ENCODE measurements at places on chromosomes 5 and 9.
A peak's percentile ranks its signal among the peaks of the same experiment; 100 is the strongest.

- DNase-seq = no peak
Measured at GRCh38 chr5:16573401-16573800, 43.4 kb downstream of the RETREG1 start.

DNA sequence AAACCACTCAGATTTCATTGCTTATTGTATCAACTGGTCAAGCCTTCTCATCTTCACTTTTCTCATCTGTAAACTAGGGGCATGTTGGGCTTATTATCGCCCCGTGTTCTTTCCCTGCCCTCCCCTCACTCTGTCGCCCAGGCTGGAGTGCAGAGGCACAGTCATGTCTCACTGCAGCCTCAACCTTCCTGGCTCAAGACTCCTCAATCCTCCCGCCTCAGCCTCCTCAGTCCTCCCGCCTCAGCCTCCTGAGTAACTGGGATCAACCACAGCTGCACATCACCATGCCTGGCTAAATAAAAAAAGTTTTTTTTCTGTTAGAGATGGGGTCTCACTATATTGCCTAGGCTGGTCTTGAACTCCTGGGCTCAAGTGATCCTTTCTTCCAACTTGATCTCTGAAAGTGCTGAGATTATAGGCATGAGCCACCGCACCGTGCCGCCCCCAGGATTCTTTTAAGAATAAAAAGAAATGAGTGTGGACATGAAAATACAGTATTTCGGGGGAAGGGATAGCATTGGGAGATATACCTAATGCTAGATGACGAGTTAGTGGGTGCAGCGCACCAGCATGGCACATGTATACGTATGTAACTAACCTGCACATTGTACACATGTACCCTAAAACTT is 2.0 kb downstream of the MAML1 start:
- DNase-seq = no peak

GRCh38 chr5:97422678-97423077 is 239.6 kb upstream of the RIOK2 start:
- no peak for DNase-seq

- no peak for DNase-seq
Measured at GRCh38 chr9:88435336-88435735, 47.1 kb downstream of the SPIN1 start.

DNA sequence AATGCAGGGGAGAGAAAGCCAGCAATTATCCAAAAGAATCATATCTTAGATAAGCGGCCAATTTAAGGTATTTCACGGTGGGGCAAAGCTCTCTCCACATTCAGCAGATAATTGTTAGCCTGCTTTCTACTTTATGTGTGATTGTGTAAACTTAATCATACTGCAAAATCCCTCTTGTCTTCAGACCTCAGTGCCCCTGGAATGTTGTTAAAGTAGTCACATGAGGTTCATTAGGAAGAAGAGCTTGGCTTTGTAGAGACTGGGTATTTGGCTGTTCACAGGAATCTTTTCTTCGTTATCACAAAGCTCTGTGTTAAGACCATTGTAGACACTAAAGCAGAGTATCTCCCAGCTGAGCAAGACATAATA is 127.0 kb downstream of the RFK start:
- DNase-seq = no peak

DNA sequence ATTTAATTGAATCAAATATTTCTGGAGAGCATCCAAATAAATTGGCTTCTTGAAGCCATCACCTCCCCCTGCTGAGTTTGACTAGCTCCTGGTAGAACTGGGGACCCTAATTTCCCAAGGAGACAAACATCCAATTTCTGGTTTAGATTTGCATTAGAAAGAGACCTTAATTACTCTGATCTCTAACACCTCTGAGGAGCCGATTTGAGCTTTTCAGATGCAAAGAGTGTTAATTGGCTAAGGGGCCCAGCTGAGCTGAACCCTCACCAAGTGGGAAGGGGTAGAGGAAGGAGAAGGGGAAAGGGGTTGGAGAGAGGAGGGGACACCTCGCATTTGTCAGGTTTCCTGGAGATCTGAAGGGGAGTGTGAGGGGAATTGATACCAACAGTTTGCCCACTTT is 145.4 kb upstream of the SHB start:
- DNase-seq = no peak

- DNase-seq = no peak
Measured at GRCh38 chr5:27734838-27735237, 696.5 kb upstream of the CDH9 start.

DNA sequence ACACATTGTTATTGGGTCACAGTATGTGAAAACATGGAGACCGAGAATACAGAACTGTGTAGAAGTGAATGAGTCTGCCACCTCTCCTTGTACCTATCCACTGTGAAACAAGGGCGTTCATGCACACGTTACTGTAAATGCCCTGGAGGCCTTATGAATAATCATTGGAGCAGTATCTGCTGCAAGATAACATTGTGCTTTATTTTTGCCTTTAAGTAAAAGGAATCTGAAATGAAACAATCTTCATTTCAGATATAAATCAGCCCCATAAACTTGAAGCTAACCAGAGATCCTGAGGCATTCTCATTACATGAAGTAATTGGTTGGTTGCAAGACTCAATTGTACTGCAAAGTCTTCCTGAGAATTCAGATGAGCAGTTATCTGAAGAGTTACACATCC is 419.6 kb downstream of the KDM4C start:
- no peak for DNase-seq

- no peak for DNase-seq
Measured at GRCh38 chr5:66597183-66597757, 1.1 kb downstream of the MAST4 start.

- DNase-seq = no peak
Measured at GRCh38 chr9:105299190-105299854, 54.9 kb downstream of the SLC44A1 start.

GRCh38 chr5:151022511-151023018 is 2.2 kb downstream of the GPX3 start:
- DNase-seq = no peak

- no peak for DNase-seq
Measured at GRCh38 chr9:33012328-33013069, 11.1 kb upstream of the APTX start.

DNA sequence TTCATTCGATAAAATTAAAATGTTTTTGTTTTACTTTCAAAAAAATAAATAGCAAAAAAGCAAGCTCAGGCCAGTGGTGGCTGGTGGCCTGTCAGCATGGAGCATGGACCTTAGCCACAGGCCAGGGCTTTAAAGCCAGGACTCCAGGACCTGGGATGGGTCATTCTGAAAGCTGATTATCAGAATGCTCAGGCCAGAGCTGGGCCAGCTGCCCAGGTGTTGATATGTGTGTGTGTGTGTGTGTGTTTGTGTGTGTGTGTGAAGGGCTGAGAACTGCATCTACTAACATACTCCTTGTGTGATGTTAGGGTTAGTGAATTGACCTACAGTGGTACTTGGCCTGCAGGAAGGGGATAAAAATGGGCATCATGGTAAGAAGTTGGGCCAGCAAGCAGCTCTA is 21.5 kb downstream of the PALM2AKAP2 start:
- no peak for DNase-seq

DNA sequence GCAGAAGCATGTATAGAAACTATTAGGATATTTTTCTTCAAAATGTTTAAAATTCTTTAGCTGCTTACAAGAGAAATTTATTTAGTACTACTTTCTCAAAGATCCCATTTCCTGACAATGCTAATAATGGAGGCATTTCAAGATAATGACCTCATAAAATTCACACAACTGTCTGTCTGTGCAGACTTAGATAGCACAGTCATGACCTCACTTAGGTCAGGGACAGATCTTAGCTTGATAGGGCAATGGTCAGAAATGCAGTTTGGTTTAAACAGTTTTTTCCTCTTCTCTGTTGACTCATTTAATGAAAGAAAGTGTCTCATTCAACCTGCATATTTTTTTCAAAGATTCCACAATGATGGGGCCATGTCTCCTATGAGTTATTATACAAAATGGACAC is 128.4 kb downstream of the GRIA1 start:
- no peak for DNase-seq

- DNase-seq = no peak
Measured at GRCh38 chr5:77869116-77869798, 93.1 kb upstream of the TBCA start.

GRCh38 chr9:122133263-122133983 is 26.2 kb downstream of the NDUFA8 start:
- DNase-seq = no peak

- no peak for DNase-seq
Measured at GRCh38 chr5:81657386-81657785, 93.5 kb downstream of the SSBP2 start.

- DNase-seq = no peak
Measured at GRCh38 chr5:91272858-91273257, 110.3 kb downstream of the ARRDC3 start.

DNA sequence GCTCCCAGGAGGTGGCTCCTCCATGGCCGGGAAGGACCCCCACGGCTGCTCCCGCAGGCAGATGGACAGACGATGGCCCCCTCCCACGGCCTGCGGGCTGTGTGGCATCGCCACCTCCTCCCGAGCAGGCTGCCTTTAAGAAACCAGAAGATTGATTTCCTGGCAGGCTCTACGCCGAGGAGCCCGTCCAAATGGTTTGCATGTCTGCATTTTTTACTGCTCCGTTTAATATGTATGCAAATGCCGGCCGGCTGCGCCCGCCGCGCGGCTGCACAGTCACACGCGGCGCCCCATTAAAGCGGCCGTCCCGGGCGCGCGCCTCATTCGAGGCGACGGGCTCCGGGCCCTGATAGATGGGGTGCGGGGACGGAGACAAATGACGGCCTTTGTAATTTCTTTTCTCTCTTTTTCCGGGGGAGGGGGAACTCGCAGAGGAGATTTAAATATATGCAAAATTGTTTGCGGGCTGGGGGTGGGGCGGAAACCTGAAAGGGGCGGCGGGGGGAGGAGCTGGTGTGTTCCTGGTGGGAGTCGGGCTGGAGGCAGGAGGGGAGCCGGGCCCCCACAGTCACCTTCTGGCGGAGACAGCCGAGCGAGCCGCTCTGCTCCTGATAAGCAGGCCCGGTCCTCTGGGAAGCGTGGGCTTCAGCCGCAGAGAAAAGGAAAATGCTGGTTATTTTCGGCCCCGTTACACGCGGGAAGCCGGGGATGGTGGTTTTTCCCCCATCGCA is 158.7 kb upstream of the IER5L start:
- DNase-seq = peak; percentile 36

DNA sequence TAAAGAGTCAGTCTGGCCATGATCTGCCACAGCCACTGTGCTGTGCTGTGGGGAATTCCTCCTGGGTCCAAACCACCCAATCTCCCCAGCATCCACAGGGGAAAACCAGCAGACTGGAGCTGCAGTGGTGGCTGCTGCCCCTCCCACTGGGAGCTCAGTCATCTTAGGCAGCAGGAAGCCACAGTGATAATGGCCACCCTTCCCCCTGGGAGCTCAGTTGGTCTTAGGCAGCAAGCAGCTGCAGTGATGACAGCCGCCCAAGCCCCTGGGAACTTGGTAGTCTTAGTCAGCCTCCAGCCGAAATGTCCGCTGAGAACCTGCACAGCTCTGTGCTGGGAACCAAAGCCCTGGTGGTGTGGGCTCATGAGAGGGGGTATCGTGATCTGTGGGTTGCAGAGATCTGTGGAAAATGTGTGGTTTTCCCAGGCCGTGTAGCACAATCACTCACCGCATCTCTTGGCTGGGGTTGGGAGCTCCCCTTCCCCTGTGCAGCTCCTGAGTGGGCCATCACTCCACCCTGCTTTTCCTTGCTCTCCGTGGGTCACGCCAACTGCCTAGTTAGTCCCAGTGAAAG is 38.4 kb upstream of the SMIM15 start:
- no peak for DNase-seq

- no peak for DNase-seq
Measured at GRCh38 chr5:100762995-100763394, 140.1 kb downstream of the ST8SIA4 start.

DNA sequence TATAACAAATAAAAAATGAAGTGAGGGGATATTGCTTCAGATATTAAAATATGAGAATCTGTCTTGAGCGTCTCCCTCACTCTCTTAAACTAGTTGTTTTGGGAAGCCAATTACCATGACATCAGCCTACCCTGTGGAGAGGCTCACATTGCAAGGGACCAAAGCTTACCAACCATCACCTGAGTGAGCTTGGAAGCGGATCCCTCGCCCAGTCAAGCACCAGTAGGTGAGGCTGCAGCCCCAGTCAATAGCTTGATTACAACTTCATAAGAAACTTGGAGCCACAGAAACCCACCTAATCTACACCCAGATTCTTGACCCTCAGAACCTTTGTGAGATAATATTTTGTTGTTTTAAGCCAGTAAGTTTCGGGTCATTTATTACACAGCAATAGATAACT is 206.2 kb downstream of the CEMIP2 start:
- no peak for DNase-seq

- DNase-seq = no peak
Measured at GRCh38 chr5:16144416-16144815, 35.2 kb downstream of the MARCHF11 start.

DNA sequence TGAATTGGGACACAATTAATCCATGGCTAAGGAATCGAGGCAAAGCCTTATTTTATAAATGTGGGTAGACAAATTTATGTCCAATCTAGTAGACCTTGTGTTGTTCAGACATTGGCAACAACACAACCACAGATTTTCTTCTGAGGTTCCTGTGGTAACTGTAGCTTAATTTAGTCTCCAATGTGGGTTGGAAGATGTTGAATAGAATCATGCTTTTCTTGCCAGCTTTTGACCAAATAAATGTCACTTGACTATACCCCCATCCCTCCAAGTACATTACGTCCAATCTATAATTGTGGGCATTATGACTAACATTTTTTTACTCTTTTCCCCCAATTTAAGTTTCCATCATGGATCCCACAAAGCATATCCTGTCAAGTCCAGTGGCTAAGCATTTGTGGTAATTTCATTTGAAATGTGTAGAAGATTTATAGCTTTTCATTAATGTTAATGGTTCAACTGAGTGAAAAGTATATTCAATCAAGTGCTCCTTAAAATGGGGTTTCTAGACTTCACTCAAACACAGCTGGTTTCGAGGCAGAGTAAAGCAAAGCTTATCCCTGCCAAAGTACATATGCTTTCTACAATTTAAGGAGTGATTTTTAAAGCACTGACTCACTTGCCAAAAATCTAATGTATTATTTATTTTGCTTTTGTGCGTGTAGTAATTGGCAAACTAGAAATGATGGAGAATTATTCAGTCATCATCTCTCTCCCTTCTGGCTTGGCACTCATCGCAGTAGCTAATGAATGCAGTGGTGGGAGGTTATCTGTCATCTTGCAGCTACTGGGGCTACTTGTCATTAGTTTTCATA is 141.8 kb downstream of the FAM174A start:
- DNase-seq = no peak

GRCh38 chr5:94707359-94707758 is 88.9 kb downstream of the SLF1 start:
- no peak for DNase-seq

- DNase-seq = no peak
Measured at GRCh38 chr5:74491586-74491985, 148.9 kb downstream of the ENC1 start.

DNA sequence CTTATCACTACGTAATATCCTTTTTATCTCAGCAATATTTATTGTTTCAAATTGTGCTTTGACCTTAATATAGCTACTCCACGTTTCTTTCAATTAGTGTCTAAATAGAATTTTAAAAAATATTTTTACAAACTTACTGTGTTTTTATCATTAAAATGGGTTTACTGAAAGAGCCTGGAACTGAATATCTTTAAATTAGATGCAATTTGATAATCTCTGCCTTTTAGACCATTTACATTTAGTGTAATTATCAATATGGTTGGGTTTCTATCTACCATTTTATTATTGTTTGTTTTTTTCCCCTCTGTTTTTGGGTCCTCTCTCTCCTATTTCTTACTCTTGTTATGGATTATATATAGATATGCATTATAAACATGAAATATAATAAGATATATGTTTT is 327.8 kb downstream of the IRX2 start:
- DNase-seq = no peak
